ENCODE measurements at places on chromosomes 2 and 18. TPM values are rescaled to one million over a fixed set of nuclear protein-coding genes. Genes with fewer than 3 reads are reported as not detected.
A peak's percentile ranks its signal among the peaks of the same experiment; 100 is the strongest.

The FAM110C gene
- total RNA-seq: 17.9 TPM

The GALR1 gene
- total RNA-seq: not detected

DNA sequence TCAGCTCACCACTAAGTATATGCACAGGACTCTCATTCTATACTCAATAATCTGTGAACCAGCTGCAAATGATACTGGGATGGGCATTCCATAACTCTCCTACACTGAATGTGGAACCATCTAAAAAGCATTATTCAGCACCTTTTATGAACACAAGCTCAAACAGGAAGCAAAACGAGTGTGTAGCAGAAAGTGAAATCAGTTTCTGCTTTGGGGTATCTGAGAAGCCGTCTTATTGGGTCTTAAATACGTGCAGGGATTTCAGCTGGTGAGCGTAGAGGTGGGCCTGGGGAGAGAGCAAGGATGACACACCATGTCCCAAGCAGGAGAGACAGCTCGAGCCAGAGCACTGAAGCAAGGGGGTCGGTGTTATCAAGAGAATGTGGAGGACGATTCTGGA, 120.0 kb upstream of the TTN start:
- DNase-seq: no peak

GRCh38 chr2:207121784-207122183, 44.0 kb downstream of the KLF7 start:
- DNase-seq: peak; percentile 35

The TP53I3 gene
- total RNA-seq: 13.9 TPM

DNA sequence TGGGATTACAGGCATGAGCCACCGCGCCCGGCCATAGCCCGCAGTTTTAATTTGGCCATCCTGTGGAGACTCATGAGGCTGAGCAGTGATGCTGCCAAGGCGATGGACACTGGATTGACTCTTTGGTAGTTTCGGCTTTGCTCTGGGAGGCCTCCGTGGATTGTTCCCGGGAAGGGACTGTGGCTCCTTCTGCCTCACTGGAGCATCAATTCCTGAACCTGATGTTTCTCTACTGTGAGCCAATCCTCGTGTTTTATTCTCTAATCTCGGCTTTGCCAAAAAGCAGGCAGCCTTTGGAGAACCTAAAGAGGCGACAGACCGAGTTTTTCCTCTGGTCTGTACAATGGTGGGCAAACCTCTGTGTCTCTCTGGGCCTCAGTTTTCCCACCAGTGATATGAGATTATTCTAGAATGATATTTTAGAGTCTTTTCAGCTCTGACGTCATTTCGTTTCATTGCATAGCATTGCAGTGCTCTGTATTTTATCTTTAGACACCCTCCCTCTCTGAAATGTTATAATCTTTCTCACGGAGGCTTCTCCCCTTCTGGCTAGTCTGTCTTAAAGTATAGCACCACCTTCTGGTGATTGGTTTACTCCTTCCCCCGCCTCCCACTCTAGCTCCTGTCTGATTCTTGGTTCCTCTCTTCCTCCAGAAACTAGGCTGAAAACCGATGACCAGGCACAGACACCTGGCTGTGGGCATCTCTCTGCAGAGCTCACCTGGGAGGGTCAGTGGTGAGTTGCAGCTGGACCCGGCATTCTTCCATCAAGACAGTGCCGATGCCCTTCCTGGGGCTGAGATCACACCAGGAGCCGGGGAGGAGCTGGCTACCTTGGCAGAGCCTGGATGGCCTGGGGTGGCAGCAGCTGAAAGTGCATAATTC, 341.3 kb downstream of the MYCN start:
- peak; percentile 57 for DNase-seq

The GPR55 gene
- total RNA-seq: not detected

DNA sequence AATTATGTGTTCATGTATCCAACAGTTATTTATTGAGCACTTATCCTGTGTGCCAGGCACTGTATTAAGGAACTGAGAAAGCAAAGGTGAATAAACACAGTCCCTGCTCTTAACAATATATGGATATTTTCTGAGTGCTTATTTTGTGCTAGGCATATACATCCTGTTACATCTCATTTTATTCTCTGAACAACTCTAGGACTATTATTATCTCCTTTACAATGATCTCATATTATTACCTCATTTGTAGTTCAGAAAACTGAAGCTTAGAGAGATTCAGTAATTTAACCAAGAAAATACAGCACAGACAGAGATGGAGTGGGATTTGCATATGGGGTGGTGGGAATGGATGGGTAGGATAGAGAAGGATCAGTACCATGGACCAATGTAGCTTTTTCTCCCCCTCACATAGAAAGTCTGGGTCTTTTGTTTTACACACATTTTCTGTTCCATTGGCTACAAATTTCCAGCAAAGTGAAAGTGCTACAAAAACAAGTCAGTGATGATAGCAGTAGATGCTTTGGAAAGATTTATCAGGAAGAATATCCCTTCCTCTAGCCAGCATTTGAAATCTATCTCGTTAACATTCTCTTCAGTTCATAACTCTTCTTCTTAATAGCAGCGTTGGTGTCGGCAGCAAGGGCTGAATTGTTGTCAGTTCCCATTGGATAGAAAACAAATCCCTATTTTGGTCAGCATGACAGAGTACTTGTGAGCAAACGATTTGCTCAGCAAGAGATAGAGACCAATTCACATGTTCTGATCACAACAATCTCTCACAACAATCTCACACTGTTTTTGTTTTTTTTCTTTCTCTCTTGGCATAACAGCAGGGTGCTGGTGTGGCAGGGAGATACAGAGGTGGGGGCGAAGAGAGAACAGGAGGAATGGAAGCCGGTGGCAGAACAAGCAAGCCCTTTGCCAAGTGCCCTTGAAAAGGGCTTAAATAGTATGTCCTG, 102.2 kb upstream of the KCTD1 start:
- no peak for DNase-seq

DNA sequence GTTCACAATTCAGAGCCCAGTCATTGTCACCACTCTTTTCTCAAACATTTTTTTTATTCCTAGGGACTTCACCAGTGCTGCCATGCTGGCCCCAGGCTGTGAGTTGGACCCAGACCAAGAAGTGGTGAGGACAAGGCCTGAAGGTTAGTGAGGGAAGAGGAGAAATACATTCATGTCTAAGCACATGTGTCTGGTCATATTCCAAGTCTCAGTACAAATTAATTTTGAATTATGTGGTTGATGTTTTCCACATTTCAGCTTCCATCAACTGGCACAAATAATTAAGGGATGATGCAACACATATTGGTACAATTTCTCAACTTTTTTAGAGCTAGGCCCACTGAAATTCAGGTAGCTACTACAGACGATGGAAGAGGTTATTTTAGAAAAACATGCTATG, 106.6 kb upstream of the UPP2 start:
- DNase-seq: no peak

DNA sequence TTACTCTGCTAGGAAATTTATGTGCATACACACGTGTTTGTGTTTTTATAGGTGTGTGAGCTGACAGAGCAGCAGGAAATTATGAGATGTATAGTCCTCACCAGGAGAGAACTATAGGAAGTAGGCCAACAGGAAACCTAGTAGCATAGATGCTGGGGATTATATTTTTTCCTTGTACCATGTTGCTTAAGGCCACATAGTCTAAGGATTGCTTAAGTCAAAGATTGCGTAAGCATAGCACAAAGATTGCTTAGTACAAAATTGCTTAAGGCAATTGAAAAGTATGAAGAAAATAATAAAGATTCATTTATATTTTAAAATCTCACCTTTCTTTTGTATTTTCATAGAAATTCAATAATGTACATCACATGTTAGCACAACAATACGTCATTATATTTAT, 18.7 kb upstream of the CCDC102B start:
- no peak for DNase-seq

The AQP4 gene
- total RNA-seq: 1.3 TPM

DNA sequence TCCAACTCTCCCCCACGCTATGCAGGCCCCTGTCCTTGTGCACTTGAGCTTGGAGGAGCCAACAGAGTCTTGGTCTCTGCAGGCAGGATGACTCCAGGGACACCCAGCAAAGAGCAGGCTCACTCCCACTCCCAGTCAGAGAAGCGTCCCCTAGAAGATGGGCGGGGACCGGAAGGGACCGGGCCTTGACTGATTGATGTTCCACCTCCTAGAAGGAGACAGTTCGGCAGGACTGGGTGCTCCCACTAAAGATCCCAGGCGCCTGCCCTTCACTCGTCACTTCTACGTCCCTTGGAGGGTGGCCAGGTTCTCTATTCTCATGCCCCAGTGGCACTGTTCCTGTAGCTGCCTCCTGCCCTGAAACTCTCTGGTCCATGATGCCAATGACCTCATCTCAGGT, 3.2 kb upstream of the SP100 start:
- no peak for DNase-seq

- DNase-seq: no peak
Observed at GRCh38 chr2:128753800-128754199, 435.1 kb upstream of the HS6ST1 start.

GRCh38 chr2:237147317-237147716, 61.6 kb downstream of the COPS8 start:
- no peak for DNase-seq

DNA sequence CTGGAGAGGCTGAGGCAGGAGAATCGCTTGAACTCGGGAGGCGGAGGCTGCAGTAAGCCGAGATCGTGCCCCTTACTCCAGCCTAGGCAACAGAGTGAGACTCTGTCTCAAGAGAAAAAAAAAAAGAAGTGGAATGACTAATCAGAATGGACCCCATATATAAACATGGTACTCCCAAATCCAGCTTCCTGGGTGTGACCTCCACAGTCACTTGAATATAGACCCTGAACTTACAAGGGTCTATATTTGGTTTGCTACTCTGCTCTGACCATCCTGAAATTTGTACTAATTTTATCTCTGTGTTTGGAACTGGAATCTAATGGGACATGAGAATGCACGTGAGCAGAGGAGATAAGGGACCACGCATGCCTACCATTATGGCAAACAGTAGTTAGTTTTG, 275.0 kb downstream of the TNS1 start:
- no peak for DNase-seq

The SNRNP27 gene
- 39.8 TPM for total RNA-seq

The PID1 gene
- 0.24 TPM for total RNA-seq

The DPP10 gene
- total RNA-seq: not detected

- no peak for DNase-seq
Observed at GRCh38 chr18:58175786-58176176, 131.8 kb downstream of the NEDD4L start.

GRCh38 chr2:240998706-240998994, 232 bp downstream of the SNED1 start:
- no peak for DNase-seq

DNA sequence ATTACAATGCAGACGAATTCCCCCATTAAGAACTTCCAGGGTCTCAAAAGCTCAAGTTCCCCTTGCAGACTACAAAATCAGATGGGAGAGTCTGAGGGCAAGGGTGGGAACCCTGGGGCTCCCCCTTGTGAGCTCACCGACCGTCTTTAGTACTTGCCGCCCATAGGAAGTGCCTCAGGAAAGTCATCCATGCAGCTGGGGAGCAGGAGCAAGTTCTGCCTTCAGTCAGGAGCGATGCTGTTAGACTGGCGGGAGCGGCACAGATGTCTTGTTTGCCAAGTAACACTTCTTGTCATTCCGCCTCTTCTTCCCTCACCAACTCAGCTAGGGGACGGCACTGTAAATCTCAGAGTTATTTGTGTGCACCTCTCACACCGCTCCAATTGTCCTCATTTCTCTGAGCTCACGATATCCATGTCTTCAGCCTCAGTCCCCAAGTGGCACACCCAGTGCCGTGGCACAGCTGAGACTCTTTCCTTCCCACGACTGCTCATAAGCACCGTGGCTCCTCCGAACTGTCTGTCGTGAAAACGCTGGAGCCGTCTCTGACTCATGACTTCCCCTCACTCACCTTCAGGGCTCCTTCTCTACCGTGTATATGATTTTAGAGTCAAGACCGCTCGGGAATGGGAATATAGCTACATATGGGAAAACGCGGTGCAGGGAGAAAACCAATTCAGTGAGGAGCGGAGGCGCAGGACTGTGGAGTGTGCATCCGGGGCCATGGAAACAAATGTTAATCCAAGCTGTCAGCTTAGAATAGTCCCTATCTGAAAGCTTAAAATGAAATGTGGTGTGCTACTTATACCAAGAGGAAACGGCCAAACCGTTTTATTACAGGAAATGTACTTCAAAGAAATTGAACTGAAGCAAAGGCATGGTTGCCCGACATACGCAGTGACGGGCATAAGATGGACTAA, 34.0 kb downstream of the UXS1 start:
- no peak for DNase-seq
